ENCODE measurements at places on chromosomes 4 and X.

DNA sequence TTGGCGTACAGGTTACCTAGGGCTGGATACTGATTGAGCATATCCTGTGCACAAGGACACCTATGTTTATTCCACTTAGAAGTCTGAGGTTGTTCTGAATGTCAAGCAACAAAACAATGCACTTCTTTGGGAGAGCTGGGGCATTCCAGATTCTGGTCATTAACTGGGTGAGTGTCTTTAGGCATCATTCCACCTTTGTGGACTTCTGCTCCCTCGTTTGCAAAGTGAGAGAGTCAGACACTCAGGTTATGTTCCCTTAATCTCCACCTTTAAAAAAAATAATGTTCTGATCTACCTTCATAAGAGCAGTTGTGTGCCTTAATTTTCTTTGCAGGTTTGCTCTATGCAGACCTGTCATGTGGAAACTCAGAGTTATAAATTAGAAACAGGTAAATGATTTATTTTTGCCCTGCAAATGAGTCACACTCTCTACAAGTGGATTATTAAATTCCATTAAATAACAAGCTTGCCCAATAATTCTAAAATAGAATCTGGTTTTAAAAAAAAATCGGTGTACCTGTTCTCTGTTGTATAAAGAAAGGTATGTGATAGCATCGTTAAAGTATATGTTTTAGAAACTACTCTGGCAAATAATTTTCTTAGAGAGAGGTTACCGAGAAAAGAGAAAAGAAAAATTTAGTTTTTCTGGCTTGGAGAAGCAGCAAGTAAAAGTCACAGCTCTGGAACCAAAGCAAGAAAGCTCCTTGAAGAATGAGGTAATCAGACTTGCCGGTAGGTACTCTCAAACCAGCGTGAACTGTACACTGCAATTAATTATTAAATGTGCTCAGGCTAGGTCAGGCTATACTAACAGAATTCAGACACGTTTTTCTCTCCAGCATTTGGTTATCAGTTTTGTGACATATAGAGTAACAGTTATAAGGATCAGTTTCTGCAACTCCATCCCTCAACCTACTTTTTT, 93.2 kb downstream of the SORBS2 start:
- no peak for DNase-seq

- DNase-seq: peak; percentile 57
Observed at GRCh38 chr4:153221783-153222706, 17.8 kb downstream of the TRIM2 start.

DNA sequence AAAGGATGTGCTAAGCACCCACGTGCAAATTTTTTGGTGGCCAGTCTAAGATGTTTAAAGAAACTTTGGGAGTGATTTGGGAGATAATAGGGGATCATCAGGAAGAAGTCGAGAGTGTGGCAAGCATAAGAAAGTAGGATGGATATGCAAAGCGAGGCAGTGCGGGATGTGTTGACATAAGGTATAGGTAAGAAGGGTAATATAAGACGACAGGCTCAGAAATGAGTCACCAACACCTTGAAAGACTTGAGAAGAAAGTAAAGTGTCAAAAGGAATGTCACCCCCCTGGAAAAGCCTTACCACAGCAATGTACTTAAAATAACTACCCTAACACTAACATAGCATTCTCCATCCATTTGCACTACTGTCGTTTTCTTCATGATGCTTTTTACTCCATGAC, 69.8 kb upstream of the BMP2K start:
- DNase-seq: no peak

DNA sequence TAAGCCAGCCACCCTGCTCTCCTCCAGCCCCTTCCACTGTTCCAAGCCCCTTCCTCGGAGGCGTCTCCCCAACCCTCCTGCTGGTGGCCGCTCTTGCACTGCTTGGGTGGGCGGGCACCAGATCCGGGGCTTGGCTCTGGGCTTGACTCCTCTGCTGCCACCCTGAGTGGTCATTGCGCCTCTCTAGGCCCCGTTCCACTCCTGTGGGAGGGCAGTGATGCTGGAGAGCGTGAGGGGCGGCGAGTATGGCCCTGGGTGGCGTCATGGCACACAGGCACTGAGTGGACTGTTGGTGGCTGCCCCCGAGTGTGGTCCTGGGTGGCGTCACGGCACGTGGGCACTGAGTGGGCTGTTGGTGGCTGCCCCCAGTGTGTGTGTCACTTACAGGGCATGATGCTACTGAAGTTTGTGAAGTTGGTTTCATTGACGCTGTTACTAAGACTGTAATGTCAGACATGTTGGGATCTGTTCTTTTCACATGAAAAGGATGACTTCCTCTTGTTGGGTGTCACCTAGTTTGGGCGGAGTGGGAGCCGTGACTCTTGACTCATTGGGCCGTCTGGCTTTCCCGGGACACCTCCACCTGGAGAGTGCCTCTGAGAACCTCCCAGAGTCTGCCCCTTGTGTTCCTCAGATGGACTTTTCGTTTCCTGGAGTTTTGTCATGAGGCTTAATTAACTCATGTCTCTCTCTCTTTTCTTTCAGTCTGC, 55.9 kb upstream of the HGFAC start:
- DNase-seq: no peak

- DNase-seq: no peak
Observed at GRCh38 chrX:151852294-151852693, 60.4 kb upstream of the MAGEA4 start.

DNA sequence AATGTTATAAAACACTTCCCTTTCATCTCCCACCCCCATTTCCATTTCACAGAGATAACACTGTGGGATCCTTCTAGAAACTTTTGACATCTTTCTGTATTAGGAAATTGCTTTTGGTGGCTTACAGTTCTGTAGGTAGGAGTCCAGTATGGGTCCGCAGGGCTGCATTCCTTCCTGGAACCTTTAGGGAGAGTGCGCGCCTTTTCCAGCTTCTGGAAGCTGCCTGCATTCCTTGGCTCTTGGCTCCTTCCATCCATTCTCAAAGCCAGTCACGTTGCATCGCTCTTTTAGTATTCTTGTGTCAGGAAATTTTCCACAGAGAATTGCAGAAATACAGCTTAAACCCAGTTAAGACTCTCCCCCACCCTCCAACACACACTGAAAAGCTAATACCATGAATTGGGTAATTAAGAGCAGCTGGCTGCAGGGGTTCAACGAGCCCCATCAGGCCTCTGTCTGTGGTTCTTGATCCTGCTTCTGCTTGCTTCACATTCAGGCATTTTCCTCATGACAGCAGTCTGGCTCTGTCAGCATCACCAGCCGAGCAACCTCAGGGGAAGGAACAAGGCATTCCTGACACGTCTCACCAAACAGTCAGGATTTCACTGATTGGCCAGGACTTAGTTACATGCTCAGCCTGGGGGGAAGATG, 48.8 kb downstream of the SEPTIN11 start:
- no peak for DNase-seq

- DNase-seq: no peak
Observed at GRCh38 chr4:39825090-39825489, 127.2 kb downstream of the UBE2K start.

DNA sequence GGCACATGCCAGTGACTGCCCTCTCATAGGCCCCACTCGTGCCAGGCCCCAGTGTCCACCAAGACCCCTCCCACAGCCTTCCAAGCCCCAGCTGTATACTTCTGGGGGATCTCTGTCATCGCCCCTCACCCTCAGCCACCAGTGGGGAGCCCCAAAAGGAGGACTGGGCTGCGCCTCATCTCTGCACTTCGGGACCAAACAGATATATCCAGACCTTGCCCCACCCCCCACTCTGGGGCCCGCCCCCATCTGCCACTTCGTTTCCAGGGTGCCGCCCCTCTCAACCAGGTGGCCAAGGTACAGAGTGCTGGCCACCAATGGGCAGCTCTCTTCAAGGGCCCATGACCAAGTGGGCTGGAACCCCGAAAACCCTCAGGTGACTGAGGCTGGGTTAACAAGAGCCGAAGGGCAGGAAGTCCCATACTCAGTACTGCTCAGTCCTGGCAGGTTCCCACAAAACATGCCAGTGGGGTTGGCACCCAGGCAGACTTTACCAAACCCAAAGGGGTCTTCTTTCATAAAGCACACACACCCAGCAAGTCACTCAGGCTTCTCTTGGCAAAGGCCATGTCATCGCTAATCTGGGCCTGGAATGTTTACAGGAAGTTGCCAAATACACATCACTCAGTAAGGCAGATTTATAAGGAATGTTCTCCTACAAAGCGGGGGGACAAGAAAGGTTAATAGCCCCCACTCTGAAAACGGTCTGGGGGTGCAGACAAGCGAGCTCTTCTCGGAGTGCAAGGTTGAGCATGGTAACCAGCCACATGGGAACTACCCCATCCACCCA, 4.4 kb downstream of the ZFYVE28 start:
- DNase-seq: no peak

DNA sequence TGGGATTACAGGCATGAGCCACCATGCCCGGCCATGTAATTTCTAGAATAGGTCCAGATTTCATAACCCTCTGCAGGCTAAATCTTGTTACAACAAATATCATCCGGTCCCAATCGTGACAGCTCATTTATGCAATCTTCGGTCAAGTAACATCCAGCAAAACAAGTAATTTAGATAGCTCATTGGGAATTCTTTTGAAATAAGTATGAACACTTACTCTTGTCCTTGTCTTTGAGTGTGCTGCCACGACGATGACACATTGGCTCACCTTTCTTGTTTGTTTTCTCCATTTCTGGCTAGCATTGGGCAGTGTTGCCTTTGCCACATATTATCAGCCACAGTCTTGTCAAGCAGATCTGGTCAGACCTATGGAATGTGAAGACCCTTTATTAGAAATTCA, 92.0 kb downstream of the PHEX start:
- DNase-seq: no peak

DNA sequence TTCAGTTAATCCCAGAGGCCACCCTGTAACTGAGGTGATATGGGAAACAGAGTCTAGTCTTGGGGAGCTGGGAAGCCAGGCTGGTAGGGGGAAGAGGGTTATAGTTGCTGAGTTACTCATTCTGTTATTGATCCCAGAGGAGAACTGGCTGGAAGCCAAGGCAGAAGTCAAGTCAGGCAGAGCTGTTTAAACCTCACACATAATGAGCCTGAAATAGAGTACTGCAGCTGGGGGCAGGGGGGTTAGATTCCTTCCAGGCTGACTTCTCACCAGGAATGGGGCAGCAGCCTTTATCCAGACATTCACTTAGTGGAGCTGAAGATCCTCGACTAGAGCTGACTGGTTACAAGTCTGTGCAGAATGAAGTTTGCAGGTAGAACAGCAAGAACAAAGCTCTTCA, 144.9 kb downstream of the C4orf33 start:
- DNase-seq: no peak

DNA sequence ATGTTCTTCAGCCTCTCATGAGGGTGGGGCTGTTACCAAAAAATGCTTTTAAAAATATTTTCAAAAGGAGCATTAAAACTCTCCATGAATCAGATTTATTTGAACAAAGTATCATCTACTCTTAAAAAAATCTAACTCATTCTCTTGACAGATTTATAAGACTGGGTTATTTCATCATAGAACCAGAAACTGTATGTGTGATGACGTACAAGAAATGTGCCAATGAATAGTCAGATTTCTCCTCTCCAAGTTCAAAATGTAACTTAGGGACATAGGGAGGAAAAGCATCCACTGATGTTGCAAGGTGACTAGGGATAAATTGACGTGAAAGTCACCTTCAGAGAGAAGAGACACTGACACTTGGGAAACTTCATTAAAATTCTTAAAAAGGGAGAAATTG, 89.1 kb upstream of the CLNK start:
- no peak for DNase-seq

Measured in hippocampal formation (tissue), 2 donors.